ENCODE measurements at places on chromosomes 1 and 21. TPM values are rescaled to one million over a fixed set of nuclear protein-coding genes. Genes with fewer than 3 reads are reported as not detected.
A peak's percentile ranks its signal among the peaks of the same experiment; 100 is the strongest.

GRCh38 chr1:17676387-17677060, 78.6 kb upstream of the ACTL8 start:
- no peak overlapping the region for H3K4me3 ChIP-seq
- H3K27ac ChIP-seq, result no peak overlapping the region
- no peaks in the 10 kb centered on the region for H3K27me3 ChIP-seq
- no peak for DNase-seq
- H3K36me3 ChIP-seq, result peaks cover 4% of the 10 kb centered on the region
- H3K4me1 ChIP-seq, result no peaks in the 10 kb centered on the region

The C4BPA gene
- total RNA-seq, result not detected

The KRTAP10-3 gene
- not detected for total RNA-seq

- H3K4me1 ChIP-seq, result no peaks in the 10 kb centered on the region
- no peak overlapping the region for H3K4me3 ChIP-seq
- H3K27ac ChIP-seq, result no peak overlapping the region
- DNase-seq, result no peak
- H3K27me3 ChIP-seq, result no peaks in the 10 kb centered on the region
Measured at GRCh38 chr1:70866542-70867264, 180.9 kb downstream of the PTGER3 start.

The CCDC27 gene
- not detected for total RNA-seq

The ACTL8 gene
- total RNA-seq, result 0.26 TPM

DNA sequence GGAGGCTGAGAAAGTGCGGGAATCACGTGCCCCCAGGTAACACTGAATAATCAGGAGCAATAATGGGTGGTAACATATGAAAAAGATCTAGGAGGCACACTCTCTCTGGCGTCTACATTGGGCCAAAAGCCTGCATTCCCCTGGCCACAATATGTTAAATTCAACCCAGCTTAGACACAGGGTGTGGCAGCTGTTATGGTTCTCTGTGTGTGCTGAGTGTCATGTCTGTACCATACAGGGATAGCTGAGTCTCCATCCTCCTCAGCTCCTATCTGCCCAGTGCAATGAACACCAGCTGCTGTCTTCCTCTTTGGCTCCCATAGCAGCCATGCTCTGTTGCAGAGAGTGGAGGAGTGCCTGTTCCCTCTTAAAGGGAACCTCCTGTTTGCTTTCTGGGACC, 14.3 kb downstream of the S100A11 start:
- H3K4me1 ChIP-seq, result no peaks in the 10 kb centered on the region
- no peak overlapping the region for H3K27ac ChIP-seq
- H3K27me3 ChIP-seq, result no peaks in the 10 kb centered on the region
- H3K36me3 ChIP-seq, result no peaks in the 10 kb centered on the region

DNA sequence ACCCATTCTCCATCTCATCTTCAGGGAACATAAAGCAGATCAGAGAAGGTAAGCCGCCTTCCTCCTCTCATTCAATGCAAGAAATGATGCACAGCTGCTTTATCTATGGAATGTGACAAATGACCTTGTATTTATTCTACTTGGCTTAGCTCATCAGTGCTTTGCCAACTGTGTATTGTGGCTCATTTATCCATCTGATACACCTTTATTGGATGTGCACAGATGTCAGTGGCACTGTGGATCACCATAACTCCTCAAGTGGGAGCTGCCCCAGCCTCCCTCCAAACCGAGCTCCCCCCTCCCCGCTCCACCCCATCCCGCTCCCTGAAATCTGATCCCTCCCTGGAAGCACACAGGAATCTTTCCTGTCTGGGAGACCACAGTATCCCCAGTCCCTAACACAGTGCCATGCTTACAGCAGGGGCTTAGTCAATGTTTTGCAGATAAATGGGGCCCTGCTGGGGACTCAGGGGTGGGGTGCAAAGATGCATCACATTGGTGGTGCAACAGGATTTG, 156.0 kb upstream of the RAB4A start:
- H3K27me3 ChIP-seq, result no peaks in the 10 kb centered on the region
- no peak overlapping the region for H3K4me3 ChIP-seq
- no peaks in the 10 kb centered on the region for H3K36me3 ChIP-seq
- H3K27ac ChIP-seq, result no peak overlapping the region
- no peaks in the 10 kb centered on the region for H3K4me1 ChIP-seq

The OR2T33 gene
- total RNA-seq, result not detected

The GPR3 gene
- total RNA-seq, result 4.3 TPM

DNA sequence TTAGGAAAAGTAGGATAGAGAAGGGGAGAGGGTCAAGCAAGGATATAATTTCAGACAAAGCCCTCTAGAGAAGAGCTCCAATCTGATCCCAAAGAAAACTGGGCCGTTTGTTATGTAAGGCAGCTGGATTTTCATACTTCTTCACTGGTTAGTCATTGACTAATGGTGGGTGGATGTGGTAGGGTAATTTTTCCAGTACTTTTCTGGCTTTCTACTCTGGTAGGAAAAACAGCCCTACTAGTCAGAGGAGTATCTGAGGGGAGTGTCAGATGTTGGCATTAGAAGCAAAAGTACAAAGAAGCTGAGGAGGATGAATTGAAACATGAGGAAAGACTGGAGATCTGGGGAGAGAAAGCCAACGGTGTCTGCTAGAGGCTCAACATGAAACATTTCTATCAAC, 145.3 kb downstream of the TNFSF18 start:
- DNase-seq, result no peak
- H3K4me3 ChIP-seq, result no peak overlapping the region
- no peaks in the 10 kb centered on the region for H3K27me3 ChIP-seq
- H3K27ac ChIP-seq, result no peak overlapping the region
- H3K36me3 ChIP-seq, result no peaks in the 10 kb centered on the region
- H3K4me1 ChIP-seq, result no peaks in the 10 kb centered on the region

GRCh38 chr1:109509176-109510134, at the start of gene AMIGO1:
TSS of gene AMIGO1 (minus strand) at chr1:109509727. CDS start at chr1:109508912, 815 bp downstream.
- peaks cover 2% of the 10 kb centered on the region for H3K27me3 ChIP-seq
- peak; percentile 72 for DNase-seq
- peak within 1 kb of the TSS; percentile 92 for H3K4me3 ChIP-seq
- H3K27ac ChIP-seq, result no peak within 1 kb of the TSS
- H3K4me1 ChIP-seq, result peaks cover 3% of the 10 kb centered on the region

DNA sequence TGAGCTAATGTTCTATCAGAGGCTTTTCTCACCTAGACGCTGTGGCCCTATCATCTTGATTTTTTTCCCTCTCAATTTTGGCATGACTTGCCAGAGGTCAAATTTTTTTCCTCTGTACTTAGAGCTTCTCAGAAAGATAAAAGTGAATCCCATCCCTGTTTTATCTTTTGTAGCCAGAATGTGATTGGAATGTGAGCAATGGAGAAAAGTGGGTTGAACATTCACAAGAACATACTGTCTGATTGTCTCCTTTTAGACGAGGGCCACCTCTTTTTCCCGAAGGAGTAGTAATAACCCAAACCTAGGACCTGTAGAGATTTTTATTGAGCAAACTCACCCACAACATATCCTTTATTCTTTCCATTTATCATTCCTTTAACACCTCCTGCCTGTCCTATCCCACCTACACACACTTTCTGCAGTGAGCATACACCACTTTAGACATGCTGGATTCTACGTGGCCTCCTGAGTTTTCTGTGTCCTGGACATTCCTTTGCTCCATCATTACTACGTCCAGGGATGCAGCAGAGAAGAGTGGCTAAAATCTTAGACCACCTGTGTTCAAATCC, 15.9 kb downstream of the S100A10 start:
- no peaks in the 10 kb centered on the region for H3K36me3 ChIP-seq
- DNase-seq, result no peak
- no peaks in the 10 kb centered on the region for H3K27me3 ChIP-seq
- no peak overlapping the region for H3K27ac ChIP-seq
- no peak overlapping the region for H3K4me3 ChIP-seq

DNA sequence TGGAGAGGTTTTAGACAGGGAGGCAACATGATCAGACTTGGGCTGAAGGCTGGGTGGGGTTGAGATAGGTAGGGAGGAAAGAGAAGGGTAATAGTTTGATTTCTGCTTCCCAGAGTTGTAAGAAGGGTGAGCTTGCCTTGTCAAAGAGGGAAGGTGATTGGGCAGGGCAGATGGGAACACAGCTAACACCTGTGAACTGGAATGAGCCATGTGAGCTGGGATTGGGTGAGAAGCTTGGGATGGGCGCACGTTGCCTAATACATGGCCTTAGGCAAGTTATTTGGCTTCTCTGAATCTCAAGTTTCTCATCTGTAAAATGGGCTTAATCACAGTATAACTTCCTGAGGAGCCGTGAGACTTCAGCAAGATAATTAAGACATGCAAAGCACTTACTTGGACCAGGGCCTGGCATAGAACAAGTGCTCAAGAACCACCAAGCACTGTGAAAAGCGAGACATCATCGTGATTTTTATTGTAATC, 33.8 kb upstream of the ID3 start:
- DNase-seq, result no peak
- peaks cover 16% of the 10 kb centered on the region for H3K4me1 ChIP-seq
- no peak overlapping the region for H3K27ac ChIP-seq
- H3K4me3 ChIP-seq, result no peak overlapping the region
- no peaks in the 10 kb centered on the region for H3K36me3 ChIP-seq

The NUF2 gene
- total RNA-seq, result 25.2 TPM

The OR6N1 gene
- total RNA-seq, result not detected

DNA sequence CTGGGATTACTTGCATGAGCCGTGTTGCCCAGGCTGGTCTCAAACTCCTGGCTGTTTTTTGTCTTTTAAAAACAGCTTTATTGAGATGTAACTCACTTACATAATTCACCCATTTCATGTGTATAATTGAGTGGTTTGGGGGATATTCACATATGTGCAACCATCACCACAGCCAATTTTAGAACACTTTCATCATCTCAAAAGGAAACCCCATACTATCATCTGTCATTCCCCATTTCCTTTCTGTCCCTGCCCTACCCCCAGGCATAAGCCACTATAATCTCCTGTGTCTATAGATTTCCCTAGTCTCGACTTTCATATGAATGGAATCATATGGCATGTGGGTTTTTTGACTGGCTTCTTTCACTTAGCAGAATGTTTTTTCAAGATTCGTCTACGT, 43.3 kb downstream of the GPR137B start:
- peaks cover 9% of the 10 kb centered on the region for H3K36me3 ChIP-seq
- H3K27ac ChIP-seq, result no peak overlapping the region
- no peaks in the 10 kb centered on the region for H3K4me1 ChIP-seq
- no peak overlapping the region for H3K4me3 ChIP-seq
- H3K27me3 ChIP-seq, result no peaks in the 10 kb centered on the region

DNA sequence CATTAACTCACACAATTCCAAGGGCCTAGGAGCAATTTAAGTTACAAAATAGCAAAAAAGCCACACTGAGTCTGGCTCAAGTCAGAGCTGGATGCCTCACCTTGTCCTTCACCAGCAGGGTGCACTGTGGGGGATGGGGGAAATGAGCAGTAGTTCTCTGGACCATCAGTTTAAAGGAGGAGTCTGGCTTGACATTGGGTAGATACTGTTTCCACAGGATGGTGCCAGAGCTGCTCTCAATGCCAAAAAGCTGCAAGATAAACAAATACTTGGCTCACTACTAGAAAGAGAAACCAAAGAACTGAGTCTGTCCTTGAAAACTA, 18.8 kb downstream of the EMC1 start:
- H3K4me3 ChIP-seq, result no peak overlapping the region
- H3K27me3 ChIP-seq, result no peaks in the 10 kb centered on the region
- H3K4me1 ChIP-seq, result no peaks in the 10 kb centered on the region

- no peak overlapping the region for H3K4me3 ChIP-seq
- H3K36me3 ChIP-seq, result peaks cover 12% of the 10 kb centered on the region
- no peaks in the 10 kb centered on the region for H3K27me3 ChIP-seq
Measured at GRCh38 chr1:192984080-192984479, 75.1 kb downstream of the UCHL5 start.

- H3K4me1 ChIP-seq, result no peaks in the 10 kb centered on the region
- H3K27ac ChIP-seq, result no peak overlapping the region
- H3K36me3 ChIP-seq, result no peaks in the 10 kb centered on the region
- DNase-seq, result no peak
- H3K4me3 ChIP-seq, result no peak overlapping the region
Measured at GRCh38 chr1:213291526-213291925, 240.5 kb downstream of the RPS6KC1 start.

GRCh38 chr1:64265141-64265540, 61.7 kb downstream of the UBE2U start:
- no peaks in the 10 kb centered on the region for H3K36me3 ChIP-seq
- H3K4me3 ChIP-seq, result no peak overlapping the region
- no peaks in the 10 kb centered on the region for H3K27me3 ChIP-seq
- no peak overlapping the region for H3K27ac ChIP-seq
- no peak for DNase-seq
- H3K4me1 ChIP-seq, result peaks cover 2% of the 10 kb centered on the region

DNA sequence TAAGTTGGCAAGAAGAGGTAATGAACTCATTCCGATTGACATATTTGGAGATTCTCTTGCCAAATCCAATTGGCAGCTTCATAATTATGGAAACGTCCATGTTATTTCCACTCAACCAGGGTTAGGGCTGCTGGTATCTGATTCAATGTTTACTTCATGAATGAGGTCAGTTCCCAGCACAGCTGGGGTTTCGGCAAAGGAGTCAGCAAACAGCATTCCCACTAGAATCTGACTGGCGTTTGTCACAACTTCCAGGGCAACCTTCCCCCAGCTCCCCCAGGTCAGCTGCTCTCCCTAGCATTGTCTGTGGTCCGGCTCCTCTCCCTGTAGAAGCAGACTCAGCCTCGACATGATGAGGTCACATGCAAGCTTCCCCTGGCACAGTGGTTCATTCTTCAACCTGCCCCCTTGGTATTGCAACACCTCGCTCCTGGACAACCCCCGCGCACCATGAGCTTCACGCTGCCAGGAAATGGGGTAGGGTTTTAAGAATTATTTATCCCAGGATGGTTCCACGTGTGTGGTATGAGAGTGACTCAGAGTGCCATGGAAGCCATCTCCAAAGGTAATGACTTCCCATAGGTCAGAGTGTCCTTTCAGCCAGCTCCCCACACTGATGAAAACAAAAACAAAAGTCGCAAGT, 100.7 kb upstream of the SLC25A33 start:
- no peaks in the 10 kb centered on the region for H3K4me1 ChIP-seq
- H3K27me3 ChIP-seq, result no peaks in the 10 kb centered on the region
- no peak overlapping the region for H3K4me3 ChIP-seq
- H3K36me3 ChIP-seq, result no peaks in the 10 kb centered on the region
- H3K27ac ChIP-seq, result no peak overlapping the region

GRCh38 chr1:246232126-246232525, 275.0 kb downstream of the SMYD3 start:
- no peak overlapping the region for H3K27ac ChIP-seq
- no peak overlapping the region for H3K4me3 ChIP-seq
- H3K4me1 ChIP-seq, result no peaks in the 10 kb centered on the region
- DNase-seq, result no peak
- H3K36me3 ChIP-seq, result no peaks in the 10 kb centered on the region

The ANKRD34A gene
- total RNA-seq, result 0.39 TPM

- H3K27ac ChIP-seq, result no peak overlapping the region
- no peak for DNase-seq
- H3K4me3 ChIP-seq, result no peak overlapping the region
- H3K27me3 ChIP-seq, result no peaks in the 10 kb centered on the region
- H3K36me3 ChIP-seq, result no peaks in the 10 kb centered on the region
- H3K4me1 ChIP-seq, result no peaks in the 10 kb centered on the region
Measured at GRCh38 chr1:98849969-98850636, 154.6 kb downstream of the PLPPR5 start.

The PAQR6 gene
- 14.6 TPM for total RNA-seq

- H3K27ac ChIP-seq, result no peak overlapping the region
- H3K4me1 ChIP-seq, result 0 out of 2 replicates have a peak, but pooled peaks cover 2% of the 10 kb centered on the region
- no peaks in the 10 kb centered on the region for H3K27me3 ChIP-seq
Measured at GRCh38 chr1:111948209-111949171, 41.0 kb downstream of the KCND3 start.

Data from H9 (cell line).